ENCODE measurements at places on chromosomes 6 and 20.

DNA sequence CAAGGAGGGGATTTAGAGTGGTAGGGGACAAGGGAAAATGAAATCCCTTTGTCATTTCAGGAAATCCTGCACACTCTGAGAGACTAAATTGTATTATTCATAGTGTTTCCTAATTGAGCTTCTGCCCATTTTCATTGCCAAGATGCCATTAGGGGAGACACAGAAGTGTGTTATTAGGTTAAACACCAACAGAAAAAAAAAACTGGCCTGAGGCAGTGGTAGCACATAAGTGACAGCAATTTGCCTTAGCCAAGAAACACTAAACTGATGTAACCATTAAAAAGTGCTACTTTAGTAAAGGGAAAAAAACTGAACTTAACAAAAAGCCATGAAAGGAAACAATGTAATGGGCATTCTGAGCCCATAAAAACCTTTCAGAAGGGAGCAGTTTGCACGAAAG, 270.5 kb upstream of the PLN start:
- no peak for DNase-seq

DNA sequence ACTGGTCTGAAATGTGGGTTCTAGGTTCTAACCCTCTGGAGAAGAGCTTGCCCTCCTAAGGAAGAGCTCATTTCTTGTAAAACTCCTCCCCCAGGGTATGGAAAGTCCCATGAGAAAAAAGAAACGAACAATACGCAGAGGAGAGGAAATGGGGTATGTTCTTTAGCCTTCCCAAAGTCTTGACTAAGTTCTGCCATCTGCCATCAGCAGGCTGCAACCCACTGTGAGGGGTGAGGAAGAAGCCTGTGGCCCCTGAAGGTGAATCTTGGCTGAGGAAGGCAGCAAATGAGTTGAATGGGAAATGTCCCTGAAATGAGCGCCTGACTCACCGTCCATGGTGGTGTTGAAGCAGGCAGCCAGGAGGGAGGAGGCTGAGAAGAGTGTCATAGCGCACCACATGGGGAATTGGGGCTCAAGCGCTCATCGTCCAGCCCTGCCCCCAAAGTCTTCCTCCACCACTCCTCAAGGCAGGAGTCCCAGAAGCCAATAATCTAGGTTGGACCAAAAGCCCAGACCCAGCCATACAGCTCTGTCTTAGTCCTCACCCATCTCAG, 10.4 kb upstream of the MATN4 start:
- no peak for DNase-seq

GRCh38 chr6:147159536-147160374, 44.5 kb upstream of the STXBP5 start:
- DNase-seq = no peak

DNA sequence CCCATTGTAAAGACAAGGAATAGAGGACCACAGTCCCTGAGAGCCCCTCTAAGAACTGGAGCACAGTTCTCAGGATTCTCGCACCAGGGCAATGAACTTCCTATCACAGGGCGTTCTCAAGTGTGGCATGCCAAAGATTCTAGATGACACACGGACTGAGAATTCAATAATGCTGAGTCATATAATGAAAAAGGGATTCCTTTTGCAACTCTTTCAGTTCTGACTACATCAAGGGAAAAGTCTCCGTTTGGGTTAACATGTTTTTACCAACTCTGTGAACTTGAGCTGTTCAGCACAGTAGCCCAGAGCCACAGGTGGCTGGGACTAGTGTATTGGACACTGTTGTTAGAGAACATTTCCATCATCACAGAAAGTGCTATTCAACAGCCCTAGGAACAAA, 3.4 kb downstream of the MED20 start:
- DNase-seq = no peak

- DNase-seq = peak; percentile 75
Measured at GRCh38 chr20:11936157-11936556, 18.5 kb downstream of the BTBD3 start.

DNA sequence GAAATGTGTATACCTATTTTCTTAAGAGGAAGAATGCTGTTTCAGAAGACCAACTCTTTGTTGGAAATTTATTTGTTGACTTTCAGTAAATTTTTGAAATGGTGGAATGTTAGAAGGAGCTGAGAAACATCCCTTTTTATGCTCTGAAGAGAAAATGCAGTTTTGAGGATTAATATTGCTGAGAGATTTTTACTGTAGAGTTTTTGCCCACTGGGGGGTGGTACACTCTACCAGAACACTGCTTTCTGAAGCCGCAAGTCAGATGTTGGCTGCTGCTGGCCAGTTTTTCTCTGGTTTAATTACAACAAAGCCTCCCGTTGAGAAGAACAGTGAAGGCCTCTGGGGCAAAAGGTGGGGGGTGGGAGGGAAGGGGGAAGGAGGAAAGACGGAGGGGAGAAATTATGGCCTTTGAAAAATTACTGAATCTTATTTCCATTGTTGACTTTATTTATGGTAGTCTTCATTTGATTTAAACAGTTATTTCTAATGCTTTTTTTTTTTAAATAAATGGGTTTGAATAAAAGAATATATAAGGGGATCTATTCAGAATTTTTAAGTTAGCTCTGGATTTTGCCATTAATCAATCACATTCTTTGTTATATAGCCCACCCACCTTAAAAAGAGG, 3.0 kb downstream of the FLRT3 start:
- DNase-seq = peak; percentile 11

DNA sequence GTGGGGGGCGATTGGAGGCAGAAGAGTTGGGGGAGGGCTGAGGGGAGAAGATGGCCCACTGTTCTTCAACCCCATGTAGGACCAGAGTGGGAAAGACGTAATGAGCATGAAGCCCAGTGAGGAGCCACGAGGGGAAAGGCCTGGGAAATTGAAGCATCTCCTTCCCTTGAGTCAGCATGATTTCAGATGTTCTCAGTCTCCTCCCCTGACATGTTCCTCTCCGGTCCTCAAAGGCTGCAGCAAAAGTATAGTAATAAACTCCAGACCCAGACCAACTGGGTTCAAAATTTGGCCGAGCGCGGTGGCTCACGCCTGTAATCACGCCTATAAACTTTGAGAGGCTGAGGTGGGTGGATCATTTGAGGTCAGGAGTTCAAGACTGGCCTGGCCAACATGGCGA, 1.9 kb upstream of the NFKBIE start:
- DNase-seq = no peak

GRCh38 chr6:169184419-169184818, 69.2 kb downstream of the THBS2 start:
- no peak for DNase-seq

GRCh38 chr20:48049641-48050040, 264.4 kb upstream of the SULF2 start:
- DNase-seq = no peak

- no peak for DNase-seq
Measured at GRCh38 chr20:48530957-48531356, 296.8 kb downstream of the PREX1 start.

DNA sequence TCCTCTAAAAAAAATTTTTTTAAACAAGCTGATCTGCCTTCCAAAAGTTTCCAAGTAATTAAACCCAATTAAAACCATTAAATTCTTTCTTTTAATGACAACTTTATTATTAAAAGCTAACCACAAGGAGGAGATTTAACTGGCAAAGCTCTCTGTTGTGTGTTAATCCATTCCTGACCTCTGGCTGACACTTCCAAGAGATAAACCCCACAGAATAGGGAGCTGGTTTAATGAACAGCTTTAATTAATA, 230.8 kb downstream of the EYA2 start:
- DNase-seq = no peak

DNA sequence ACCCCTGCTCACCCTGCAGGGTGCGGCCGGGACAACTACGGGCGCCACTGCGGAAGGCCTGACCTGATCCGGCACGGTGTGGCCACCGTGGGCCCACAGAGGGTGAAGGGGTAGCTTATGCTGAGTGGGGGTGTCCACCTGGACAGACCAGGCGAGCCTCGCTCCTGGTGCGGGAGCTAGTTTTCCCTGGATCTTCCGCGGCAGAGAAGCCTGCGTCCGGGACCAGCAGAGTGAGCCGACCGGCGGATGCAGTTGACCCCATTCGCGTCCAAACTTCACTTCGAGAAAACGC, 38.2 kb downstream of the NCR2 start:
- DNase-seq = no peak

GRCh38 chr6:105057160-105057559, 100.3 kb downstream of the LIN28B start:
- no peak for DNase-seq

DNA sequence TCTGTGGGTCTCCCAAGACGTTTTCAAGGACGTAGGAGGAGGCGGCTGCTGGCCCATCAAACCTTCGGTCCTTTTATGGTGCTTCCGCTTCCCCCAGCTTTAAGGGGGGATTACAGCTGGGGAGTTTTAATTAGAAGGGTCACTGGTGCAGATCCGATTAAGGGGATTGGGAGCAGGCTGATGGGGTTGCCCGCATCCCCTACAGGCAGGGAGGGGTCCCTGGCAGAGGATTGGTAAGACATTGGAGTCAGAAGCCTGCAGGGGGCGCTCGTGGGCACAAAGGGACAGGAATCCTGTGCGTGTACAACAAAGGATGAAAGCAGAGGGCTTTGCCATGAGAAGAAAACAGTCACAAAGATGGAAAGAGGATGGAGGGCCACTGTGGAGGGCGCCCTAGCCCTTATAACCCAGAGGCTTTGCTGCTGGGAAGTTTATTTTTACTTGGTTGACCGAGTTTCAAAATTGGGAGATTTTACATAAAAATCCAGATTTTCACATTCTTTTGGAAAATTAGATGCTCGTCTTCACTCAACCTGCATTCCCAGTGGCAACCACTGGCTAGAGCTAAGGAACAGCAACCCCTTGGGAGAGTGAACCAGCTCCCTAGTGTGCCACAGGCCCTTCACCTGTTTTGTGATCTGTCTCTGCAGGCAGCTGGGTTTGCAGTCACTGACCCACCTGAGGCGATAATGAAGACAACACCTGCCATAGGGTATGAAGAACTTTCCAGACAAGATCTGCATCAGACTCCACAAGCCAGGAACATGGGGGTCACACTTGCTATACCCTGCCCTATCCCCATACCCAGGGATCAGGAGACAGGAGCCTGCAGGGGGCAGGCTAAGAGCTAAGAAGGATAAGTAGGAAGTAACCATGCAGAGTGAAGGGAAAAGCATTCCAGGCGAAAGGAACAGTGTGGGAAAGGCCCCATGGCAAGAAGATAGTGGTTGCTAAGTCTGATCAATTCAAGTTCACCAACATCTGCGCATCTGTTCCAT, 97.7 kb downstream of the KCNB1 start:
- peak; percentile 48 for DNase-seq

DNA sequence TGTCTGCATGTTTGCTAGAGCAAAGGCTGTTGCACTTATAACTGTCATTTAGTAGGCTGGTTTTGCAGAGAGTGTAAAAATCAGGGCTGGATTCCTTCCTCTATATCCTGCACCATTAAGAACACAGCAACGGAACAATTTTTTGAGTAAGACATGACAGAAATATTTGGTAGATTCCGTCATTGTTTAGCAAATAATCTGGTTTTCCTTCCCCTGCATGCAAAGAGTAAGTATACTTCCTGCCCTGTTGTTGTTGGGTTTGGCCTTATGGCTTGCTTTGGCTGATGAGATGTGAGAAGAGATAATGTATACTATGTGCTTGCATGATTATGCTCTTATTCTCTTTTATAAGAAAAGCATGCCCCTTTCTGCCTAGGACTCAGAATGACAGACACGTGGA, 23.8 kb downstream of the MANEA start:
- no peak for DNase-seq

DNA sequence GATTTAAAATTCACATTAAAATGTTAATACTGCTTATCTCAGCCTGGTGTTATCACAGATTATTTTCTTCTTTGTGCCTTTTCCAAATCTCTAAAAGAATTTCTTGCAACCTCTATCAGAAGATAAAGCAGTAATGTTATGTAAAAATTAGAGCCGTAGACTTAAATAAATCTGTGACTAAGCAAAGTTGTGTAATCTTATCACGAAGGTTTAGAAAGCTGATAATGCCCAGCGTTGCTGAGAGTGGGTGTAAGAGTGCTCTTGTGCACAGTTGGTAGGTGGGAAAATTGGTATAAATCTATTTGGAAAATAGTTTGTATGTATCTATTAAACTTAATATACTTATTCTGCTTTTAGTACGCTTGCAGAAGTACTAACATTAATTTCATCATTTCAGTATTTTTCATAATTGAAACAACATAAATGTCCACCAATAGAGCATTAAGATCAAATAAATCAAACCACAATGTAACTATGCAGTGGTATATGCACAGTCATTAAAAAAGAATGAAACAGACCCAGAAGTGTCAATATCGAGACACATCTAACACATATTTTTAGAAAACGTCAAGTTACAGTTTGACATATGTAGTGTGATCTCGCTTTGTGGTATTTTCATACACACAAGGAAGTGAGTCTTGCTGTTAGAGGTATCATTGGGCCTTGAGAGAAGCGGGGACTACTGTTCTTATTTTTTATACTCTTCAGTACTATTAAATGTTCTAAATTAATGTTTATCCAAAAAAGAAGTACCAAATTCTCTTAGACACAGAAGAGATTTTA, 54.4 kb upstream of the PBOV1 start:
- no peak for DNase-seq

DNA sequence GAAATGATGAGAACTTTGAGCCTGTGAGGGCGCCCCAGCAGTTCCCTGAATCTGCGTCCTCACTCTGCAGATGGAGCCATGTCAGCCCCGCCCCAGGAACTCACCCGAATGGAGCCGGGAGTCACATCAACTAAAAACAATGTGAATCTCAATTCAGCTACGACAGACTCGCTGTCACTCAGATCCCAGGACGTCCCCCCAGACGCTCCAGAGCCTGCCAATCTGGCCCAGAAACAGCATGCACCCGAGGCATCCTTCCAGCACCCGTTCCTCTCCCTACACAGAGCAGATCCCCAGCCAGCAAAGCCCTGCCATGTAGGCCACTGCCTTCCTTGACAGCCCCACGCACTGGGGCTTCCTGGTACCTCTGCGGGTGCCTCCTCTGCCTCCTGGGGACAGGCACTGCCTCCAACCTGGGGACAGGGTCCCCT, 248.0 kb downstream of the TTLL2 start:
- DNase-seq = no peak

DNA sequence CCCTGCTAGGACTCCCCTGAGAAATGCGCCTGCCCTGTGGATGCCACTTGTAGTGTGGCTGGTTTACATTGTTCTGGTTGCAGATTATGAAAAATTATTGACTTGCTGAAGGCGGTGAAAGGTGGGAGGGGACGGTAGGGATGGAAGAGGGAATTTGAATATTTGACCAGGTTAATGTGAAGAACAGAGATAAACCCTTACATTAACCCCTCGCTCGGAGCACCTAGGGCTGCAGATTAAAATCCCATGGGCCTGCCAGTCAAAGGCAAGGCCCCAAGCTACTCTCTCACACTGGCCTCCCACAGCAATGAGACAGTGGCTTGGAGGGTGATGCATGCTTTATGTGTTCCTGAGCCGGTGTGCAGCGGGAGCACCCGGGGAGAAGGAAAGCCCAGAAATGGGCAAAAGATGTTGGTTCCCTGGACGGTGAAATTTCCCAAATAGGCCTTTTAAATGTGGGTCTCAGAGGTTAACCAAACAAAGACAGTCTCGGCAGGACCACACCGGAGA, 2.5 kb downstream of the FOXF2 start:
- no peak for DNase-seq

GRCh38 chr6:46788791-46789190, 4.4 kb upstream of the MEP1A start:
- DNase-seq = no peak
